ENCODE measurements at places on chromosomes 16 and 17.

GRCh38 chr16:11642765-11643116 is 25.5 kb upstream of the SNN start:
- DNase-seq: no peak

- DNase-seq: no peak
Measured at GRCh38 chr17:52064791-52065211, 93.7 kb downstream of the CA10 start.

DNA sequence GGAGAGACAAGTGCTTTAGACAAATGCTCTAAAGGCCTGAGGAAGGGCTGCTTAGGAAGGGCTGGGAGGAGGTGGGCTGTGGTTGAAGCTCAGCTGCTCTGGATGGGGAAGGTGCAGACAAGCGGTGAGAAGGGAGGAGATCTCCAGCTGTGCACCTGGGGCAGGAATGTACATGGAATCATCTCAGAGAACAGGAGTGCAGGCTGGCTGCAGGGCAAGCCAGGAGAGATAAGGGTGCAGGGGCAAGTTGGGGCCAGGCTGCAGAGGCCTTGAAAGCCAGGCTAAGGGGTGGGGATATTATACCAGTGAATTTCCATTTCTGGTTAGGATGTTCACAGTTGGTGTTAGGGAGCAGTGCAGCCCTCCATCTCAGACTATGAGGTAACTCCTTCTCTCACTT is 4.2 kb downstream of the SLC6A2 start:
- no peak for DNase-seq

DNA sequence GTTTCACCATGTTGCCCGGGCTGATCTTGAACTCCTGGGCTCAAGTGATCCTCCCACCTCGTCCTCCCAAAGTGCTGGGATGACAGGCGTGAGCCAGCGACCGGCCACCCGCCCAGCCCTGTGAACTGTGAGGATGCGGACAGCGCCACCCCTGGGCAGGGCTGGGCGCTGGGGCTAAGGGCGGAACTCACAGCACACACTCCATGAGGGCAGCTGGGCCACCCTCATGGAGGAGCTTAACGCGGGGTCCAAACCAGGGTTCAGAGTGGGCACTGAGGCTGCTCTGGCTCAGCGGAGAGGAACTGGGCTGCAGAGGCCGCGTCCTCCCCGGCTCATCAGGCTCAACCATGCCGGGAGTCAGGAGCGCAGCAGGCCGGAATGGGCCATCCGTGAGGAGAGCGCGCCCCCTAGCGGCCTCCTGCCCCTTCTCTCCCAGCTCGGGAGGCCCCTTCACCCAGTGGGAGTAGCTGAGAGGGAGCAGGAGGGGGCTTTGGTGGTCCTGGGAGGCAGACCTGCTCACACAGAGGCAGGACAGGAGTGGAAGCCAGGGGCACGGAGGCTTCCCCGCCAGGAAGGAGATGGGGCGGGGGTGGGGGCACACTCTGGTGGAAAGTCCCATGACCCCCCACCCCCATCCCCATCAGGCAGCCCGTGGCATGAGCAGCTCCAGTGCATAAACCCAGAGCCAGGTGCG is 13.8 kb downstream of the CORO7 start:
- peak; percentile 67 for DNase-seq

DNA sequence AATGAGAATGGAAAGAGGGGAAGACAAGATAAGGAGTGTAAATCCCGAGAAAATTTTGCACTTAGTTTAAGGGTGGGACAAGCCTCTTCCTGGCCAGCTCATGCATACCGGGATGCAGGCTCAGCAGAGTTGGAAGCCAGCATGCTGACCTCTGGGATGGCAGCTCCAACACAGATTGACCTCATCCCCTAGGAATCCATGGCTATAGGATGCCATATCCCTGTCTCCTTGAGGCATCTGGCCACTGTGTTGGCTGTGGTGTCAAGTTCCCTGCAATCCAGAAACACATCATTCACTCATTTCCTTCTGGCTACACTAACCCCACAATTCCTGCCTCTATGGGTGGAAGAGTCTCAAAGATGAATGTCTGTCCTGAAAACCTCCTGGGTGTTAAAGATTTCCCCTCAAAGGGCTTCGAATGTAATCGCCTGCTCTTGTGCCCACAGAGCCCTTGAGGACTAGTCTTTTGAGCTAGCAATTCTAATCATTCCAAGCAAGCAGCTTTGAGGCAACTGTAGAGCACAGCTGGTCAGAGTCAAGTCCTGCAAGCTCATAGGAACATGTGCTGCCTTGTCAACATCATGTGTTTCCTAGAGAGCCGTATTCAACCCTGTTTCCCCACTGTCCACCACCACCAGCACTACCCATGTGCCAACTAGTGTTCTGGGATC is 141.4 kb downstream of the PMP22 start:
- no peak for DNase-seq

GRCh38 chr17:67110619-67111018 is 66.3 kb downstream of the CACNG1 start:
- DNase-seq: no peak

Data from globus pallidus (tissue), 1 donor.